ENCODE measurements at places on chromosomes 5 and 9.

DNA sequence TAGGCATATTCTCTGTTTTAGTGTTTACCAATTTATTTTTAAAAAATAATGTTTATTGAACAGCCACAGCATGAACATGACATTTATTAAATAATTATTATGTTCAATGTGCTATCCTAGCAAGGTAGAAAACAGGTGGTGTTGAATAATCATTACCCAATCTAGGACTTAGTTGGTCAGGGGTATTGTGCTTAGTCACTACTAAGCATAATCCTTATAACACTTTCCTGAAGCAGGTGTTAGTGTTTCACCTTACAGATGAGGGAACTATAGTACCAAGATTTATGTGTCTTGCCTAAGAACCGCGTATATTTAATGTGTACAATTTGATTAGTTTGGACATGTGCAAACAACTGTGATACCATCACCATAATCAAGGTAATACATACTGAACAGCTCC lies 1387.2 kb upstream of the ACO1 start:
- DNase-seq = no peak

DNA sequence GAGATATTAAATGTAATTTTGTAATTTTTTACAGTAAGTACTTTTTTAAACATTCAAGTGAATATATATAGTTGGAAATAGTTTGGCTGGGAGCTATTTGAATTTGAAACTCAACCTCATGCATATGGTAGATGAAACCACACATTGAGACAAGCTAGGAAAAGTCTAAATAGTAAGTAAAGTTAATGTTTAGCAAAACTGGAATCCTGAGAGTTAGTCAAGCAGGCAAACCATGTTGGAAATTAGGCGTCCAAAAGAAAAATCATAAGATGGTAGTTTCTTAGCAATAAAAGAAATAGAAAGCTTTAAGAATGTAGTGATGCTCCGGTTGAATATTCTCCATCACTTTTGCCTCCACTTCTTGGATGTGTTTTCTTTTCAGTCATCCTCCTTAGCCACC lies 657.1 kb upstream of the CDH10 start:
- no peak for DNase-seq

GRCh38 chr9:116471093-116471906 lies 215.8 kb upstream of the TRIM32 start:
- peak; percentile 23 for DNase-seq

DNA sequence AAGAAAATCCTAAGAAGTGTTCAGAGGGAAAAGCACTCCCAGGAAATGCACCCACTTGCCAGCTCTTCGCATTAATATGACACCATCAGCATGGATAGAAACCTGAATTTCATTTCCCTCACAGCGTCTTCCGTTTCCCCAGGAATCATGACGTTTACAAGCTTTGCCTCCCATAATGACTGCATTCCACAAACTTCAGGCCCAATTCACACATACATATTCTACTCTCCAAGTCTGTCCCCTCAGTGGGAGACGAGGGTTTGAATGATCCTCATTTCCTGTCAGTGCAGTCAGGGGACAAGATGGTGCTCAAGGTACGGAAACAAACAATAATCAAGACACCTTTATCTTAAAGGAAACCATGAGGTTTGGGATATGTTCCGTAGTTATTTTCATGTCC lies 44.9 kb upstream of the MAN2A1 start:
- DNase-seq = no peak

DNA sequence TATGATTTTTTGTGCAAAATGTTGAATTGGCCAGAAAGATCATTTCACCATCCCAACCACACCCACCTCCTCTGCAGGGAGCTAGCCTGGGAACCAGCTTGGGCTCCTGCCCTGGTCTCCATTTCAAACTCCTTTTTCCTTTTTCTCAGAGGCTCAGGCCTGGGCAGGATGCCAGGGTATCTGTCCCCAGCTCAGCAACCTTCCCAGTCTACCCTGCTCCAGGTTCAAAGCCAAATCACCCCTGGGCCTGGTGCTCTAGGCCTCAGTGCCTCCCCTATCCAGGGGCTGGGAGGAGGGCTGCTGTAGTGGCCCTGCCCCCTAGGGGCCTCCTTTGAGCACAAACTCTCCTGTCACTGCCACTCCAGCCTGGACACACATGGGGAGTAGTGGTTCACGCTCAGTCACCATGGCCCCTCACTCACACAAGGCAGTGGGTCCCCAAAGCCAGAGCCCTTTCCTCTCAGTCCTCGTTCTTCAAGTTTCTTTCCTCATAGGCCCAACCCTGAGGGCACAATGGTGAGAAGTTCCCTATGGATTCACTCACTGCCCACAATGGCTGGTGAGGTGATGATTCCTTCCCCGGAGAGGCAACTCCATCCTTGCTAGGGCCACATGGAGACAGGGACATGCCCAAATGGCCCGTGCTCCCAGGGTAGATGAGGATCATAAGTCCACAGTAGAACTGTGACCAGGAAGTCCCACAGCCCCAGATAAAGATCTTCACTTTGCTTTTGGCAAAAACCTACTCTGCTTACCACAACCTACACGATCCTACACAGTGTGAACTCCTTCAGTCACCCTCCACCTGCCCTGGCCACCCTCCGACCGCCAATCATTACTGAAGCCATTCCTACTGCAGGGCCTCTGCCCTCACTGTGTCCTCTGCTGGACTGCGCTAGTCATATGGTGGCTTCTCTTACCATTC lies 1.6 kb upstream of the ST6GALNAC4 start:
- no peak for DNase-seq

DNA sequence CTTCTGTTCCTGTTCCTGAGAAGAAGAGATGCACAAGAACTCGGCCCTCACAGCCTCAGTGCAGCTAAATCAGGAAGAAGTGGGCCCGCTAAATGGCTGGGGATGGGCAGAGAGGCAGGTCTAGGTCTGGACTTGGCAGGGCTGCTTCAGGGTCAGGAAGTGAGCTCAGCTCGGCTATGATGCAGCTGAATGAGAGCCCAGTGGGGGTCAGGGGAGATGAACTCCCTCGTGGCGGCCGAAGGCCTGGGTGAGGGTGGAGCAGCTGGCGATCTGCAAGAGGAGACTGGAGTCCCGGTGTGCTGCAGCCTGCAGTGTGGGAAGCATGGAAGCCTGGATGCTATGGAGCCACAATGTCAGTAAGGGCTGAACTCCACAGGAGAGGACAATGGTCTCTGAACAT lies 466.2 kb downstream of the SPOCK1 start:
- DNase-seq = no peak

- DNase-seq = no peak
These were observed 51.1 kb upstream of the UBTD2 start for GRCh38 chr5:172334641-172335040.

- DNase-seq = no peak
These were observed 107.1 kb downstream of the PALM2AKAP2 start for GRCh38 chr9:109887079-109887478.

- no peak for DNase-seq
These were observed 9.4 kb downstream of the JAKMIP2 start for GRCh38 chr5:147773139-147773538.

- DNase-seq = no peak
These were observed 769.0 kb upstream of the RGMB start for GRCh38 chr5:98004463-98004862.

DNA sequence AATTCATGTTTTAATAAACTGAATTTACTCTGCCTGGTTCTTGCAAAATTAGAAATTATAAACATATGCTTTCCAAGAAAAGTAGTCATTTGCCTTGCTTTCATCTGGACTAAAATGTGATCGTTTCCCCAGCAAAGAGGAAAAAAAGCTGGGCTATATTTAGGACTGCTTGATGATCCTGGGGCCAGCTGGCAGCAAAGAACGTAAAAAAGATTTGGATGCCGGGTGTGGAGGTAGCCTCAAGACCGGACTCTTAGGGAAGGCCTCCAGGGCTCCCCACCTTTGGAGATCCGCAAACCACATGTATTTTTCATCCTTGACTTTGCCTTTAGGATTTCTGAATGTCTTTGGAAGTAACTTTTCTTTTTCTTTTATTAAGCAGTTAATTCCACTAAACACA lies 156.1 kb upstream of the SEMA6A start:
- DNase-seq = no peak

- DNase-seq = no peak
These were observed 279.3 kb upstream of the ANKRD55 start for GRCh38 chr5:56512313-56512996.

DNA sequence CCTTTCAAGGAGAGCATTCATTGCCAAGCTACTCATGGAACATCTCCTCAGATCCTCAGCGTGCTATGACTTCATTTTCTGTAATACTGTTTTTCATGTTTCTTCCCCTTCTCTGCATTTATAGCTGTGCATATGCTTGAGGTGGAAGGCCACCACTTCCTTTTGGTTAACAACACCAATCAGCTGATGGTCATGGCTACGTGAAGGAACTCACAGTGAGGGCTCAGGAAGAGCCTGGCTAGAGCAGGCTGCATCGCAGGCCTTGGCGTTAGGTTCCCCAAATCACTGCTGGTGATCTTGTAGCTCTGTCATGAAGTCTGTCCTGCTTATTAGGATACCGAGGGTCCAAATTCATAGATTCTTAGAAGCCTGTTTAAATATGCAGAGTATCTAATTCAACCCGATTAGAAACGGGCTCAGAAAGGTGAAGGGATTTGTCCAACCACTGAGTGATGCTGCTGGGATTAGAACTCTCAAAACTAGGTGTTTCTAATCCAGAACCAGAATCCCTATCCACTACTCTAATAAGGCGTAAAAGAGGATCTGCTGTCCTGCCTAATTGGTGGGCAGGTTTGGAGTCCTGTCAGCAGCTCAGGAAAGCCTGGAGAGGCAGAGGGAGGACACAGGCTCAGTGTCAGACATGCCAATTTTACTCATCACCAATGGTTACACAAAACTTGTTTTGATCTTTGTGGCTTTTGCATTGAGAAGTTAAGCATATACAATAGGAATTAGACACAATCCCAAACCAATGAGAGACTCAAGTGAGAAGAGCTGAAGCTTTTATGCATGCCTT lies 7.5 kb downstream of the SYK start:
- DNase-seq = no peak

GRCh38 chr5:172559004-172559932 lies 81.8 kb upstream of the NEURL1B start:
- DNase-seq = no peak

DNA sequence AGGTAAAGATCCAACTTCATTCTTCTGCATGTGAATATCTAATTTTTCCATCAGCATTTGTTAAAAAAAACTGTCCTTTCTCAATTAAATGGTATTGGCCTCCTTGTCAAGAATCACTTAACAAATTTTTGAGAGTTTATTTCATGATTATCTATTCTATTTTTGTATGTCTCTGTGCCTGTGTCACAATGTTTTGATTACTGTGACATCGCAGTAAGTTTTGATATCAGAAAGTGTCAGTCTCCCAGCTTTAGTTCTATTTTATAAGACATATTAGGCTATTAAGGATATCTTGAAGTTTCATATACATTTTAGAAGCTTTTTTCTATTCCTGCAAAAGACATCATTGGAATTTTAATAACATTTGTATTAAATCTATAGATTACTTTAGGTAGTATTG lies 33.6 kb downstream of the GABRA6 start:
- no peak for DNase-seq

DNA sequence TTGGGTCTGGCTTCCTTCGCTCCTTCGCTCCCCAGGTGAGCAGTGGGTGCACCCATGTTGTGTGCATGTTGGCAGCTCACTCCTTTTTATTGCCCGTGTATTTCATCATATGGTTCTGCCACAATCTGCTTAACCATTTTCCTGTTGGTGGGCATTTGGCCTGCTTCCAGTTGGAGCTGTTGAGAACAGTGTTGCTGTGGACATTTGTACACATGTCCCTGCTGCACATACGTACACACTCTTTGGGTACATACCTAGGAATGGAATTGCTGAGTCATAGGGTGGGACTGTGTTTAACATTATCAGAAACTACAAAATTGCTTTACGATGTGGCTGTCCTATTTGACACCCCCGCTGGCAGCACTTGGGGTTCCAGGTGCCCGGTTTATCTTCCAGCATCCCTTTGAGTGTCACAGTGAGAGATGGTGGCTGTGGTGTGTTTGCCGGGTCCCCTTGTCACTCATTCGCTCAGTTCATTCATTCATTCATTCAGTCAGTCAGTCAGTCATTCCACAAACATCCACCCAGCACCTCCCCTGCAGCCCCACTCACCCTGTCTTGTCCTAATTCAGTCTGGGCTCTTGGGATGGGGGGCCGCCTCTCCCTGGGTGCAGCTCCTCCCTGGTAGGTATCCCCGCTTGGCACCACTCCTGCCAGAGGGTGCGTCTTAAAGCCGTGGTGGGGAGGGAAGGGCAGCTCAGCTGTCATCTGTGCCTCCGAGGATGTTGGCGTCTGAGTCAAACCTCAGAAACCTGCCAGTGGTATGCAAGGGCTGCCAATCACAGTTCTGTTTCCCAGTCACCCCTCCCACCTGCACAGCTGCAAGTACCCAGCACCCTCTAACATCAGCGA lies 7.9 kb upstream of the FIBCD1 start:
- no peak for DNase-seq

DNA sequence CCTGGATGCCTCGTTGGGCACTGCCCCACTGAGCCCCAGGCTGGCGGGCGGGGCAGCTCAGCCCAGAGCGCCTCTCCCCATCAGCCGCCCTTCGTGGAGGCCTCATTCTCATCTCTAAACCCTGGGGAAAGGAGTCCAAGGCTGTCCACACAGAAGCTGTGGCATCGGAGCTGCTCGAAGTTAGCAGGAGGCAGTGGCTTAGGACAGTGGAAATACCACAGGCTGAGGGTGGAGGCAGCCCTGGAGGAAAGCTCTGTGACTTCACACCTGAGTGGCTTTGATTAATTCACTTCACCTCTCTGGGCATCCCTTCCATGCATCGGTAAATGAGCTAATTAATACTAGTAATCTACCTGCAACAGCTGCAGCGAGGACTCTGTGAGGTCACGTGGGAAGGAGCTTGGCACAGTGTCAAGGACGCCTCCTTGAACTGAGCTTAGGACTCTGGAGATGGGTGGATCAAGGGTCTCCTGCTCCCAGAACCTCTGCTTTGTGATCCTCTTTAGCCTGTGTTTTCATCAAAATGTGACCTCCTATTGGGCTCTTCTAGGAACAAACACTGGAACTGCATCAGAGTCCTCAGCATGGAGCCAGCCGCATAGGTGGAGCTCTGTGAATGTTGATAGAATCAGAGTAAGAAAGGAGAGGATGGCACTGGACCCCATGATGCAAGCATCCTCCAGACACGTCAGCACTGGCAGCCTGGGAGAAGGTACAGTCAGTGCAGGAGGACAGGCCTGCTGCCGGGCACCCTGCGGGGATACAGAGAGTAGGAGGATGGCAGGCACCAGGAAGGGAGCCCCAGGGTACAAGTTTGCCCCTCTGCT lies 842 bp upstream of the ANGPTL2 start:
- no peak for DNase-seq

DNA sequence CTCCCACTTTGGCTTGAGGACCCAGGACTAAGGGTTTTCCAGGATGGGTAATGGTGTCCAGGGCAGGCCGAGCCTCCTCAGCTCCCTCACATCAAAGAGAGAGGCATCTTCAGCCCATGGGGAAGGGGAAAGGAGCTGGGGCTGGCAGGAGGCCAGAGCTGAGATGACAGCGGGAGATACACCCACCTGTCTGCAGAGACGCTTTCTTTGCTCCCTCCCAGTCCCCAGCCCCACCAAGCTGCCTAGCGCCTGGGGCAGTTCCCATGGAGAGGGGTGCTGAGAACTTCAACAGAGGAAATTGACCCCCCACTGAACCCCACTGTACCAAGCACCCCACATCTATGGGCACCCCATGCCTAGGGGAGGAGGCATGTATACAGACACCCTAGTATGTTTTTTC lies 10.6 kb downstream of the PCDH1 start:
- no peak for DNase-seq
